ENCODE measurements at places on chromosomes 3 and 15.

GRCh38 chr3:171824824-171825221 lies 14.5 kb upstream of the PLD1 start:
- no peak for DNase-seq

GRCh38 chr3:78338405-78338804 lies 1298.5 kb downstream of the ROBO2 start:
- no peak for DNase-seq

DNA sequence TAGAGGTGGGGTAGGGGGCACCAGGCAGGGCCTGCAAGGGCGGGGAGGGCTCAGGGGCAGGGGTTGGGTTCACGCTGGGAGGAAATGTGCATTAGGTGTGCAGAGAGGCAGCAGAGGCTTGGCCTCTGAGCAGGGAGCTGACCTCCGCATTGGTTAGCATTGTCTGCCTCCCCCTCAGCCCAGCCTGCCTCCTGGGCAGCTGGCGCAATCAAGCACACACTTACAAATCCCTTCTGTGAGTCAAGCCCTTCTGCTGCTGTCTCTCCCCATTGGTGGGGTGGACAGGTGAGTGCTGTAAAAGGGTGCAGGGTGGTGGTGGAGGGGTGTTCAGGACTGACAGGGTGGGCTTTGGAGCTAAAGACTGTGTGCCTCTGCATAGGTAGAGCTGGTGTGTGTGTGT lies 9.3 kb downstream of the LOXL1 start:
- DNase-seq = no peak

- no peak for DNase-seq
Measured at GRCh38 chr3:49618412-49618811, 55.7 kb upstream of the APEH start.
